ENCODE measurements at places on chromosomes 13 and 19.

- no peak for DNase-seq
Observed at GRCh38 chr19:32878988-32879387, 9.4 kb upstream of the SLC7A9 start.

- no peak for DNase-seq
Observed at GRCh38 chr19:10120538-10121189, 965 bp upstream of the EIF3G start.

- DNase-seq, result no peak
Observed at GRCh38 chr13:98233127-98233526, 56.1 kb upstream of the RNF113B start.

GRCh38 chr19:8569066-8569771 is 8.0 kb downstream of the MYO1F start:
- peak; percentile 79 for DNase-seq

GRCh38 chr19:29650772-29651387 is 14.4 kb upstream of the PLEKHF1 start:
- no peak for DNase-seq

- no peak for DNase-seq
Observed at GRCh38 chr13:71626421-71627117, 240.4 kb downstream of the DACH1 start.

- no peak for DNase-seq
Observed at GRCh38 chr19:28977826-28978225, 235.1 kb downstream of the UQCRFS1 start.
